ENCODE measurements at places on chromosomes 5 and 9.
A peak's percentile ranks its signal among the peaks of the same experiment; 100 is the strongest.

DNA sequence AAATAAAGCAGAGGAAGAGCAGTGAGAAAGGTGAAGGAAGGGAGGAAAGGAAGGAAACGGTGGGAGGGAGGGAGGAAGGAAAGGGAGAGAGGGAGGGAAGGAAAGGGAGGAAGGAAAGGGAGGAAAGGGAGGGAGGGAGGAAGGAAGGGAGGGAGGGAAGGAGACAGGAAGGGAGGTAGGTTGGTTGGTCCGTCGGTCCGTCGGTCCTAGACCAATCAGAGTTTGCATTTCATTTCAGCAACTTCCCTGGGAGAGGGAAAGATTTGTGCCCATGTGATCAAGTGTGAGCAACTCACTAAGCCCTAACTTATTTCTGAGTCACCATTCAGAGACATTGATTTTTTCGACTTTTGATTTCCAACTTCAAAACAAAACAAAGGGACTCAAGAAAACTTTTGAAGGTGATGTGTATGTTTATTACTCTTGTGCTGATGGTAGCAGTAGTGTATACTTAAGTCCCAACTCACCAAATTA is 18.8 kb downstream of the NANS start:
- no peak for DNase-seq

GRCh38 chr9:135819905-135820304 is 87.4 kb downstream of the CAMSAP1 start:
- no peak for DNase-seq

- peak; percentile 80 for DNase-seq
Observed at GRCh38 chr5:112933651-112934365, 11.8 kb upstream of the REEP5 start.

DNA sequence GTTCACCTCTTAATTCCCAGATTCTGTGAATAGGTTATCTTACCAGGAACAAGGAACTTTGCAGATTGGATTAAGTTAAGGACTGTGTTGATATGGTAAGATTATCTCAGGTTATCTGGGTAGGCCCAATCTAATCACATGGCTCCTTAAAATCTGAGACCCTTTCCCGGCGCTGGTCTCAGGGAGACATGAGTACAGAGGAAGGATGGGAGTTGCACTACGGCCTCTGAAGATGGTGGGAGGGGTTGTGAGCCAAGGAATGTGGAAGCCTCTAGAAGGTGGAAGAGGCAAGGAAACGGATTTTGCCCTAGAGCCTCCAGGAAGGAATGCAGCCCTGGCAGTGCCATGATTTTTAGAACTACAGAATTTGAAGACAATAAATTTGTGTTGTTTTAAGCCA is 95.1 kb downstream of the AK8 start:
- no peak for DNase-seq

- no peak for DNase-seq
Observed at GRCh38 chr9:121835587-121836365, 184.3 kb downstream of the DAB2IP start.

DNA sequence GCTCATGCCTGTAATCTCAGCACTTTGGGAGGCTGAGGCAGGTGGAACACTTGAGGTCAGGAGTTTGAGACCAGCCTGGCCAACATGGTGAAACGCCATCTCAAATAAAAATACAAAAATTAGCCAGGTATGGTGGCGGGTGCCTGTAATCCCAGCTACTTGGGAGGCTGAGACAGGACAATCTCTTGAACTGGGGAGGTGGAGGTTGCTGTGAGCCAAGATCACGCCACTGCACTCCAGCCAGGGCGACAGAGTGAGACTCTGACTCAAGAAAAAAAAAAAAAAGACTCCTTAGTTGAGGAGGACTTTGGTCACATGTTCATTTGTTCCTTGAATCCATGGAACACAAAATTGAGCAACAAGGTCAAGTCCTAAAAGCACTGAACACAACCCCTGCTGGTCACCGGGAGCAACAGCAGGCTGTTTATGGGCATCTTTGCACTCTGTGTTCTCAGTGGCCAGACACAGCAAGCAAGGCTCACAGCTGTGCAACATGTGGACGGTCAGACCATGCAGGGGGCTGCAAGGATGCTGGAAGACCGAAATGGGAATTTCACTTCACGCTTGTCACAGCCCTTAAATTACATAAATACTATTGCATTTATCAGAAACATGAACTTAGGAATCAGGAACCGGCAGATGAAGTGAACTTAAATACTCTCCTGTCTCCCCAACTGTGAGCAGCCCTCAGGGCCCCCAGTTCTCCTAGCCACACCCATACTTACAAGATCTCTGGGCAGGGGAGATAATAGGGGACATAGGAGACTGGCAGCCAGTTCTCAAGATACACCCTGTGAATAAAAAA is 2.8 kb downstream of the GBGT1 start:
- DNase-seq, result no peak

DNA sequence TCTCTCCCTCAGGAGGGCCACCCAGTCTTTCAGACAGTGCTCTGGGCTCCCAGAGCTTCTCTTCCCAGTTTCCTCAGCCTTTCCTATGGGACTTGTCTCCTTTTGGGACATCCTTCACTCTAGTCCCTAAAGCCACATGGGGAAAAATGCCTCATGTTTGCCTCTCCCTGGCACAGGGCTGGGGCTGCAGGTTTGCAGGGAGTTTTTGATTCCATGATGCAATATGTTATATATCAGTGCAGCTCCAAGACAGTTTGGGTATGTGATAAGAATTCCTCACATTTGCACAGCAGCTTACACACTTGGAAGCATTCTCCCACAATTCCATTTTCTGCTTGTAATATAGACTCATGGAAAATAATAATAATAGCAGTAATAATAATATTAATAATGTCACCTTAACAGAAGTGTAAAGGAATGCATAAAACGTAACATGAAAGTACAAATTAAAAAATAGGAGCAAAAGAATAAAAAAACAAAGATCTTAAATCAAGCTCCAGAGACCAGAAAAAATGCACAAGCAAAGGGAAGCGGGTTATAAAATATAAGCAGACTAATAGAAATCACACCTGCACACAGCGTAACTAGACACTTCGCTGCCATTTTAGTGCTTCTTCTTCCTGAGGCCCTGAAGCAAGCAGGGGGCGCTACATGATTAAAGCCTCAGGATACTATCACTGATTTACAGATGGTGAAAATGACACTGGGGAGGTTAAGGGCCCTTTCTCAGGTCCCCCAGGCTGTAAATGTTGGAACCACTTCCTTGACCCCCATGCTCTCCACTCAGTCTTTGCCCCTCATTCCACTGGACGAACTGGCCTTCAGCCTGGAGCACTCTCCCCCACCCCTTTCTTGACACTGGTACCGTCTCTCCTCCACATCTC is 70.0 kb upstream of the IL17B start:
- DNase-seq, result no peak

DNA sequence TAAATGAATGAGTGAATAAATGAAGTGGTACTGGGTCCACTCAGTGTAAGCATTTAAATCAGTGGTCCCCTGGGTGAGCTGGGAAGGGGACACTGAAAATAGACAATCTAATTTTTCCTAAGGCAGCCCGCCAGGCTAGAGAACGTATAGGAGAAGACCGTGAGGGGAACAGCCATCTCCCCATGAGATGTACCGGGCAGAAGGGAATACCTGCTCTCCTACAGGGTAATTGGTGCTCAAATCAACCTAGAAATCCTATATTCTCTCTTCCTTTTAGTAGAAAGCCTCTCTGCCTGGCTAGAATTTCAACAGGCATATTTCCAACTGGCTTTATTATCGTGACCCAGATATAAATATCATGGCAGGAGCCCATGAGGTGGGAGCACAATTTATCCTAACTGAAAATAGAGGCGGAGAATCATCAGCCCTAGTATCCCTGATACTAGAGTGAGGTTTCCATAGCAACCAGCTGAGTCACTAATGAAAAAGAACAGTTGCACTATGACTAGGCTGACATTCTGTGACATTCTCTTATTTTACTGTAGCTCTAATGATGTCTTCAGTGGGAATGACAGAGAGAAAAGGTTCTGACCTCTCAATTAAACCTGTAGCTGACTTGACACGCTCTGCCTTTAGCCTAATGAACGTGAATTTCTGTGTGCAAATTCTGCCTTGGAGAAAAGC is 96.5 kb upstream of the CAST start:
- DNase-seq, result no peak

GRCh38 chr5:149217096-149217802 is 54.4 kb upstream of the AFAP1L1 start:
- no peak for DNase-seq

GRCh38 chr5:141651728-141652105 is 499 bp upstream of the FCHSD1 start:
- DNase-seq, result no peak

DNA sequence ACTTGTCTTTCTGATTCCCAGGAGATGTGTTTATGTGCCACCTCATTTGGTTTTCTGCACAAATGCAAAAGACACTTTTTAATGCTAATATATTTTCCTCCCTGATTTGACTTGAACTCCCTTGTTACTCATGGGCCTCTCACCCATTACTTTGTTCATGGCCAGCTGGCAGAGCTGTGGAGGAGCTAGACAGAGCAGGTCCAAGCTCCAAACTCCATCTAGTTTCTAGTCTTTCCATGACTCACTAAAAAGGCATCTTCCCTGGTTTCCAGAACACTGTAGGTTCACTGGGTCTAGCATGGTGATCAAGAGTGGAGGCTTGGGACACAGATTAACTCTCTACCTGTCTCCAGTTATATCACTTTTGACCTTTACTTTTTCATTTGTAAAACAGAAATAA is 161.0 kb upstream of the SLC28A3 start:
- DNase-seq, result no peak

- no peak for DNase-seq
Observed at GRCh38 chr5:88841212-88841611, 41.8 kb downstream of the MEF2C start.

GRCh38 chr5:143923634-143924266 is 111.8 kb downstream of the HMHB1 start:
- DNase-seq, result no peak

GRCh38 chr5:127909821-127910220 is 173.7 kb upstream of the SLC12A2 start:
- no peak for DNase-seq

- DNase-seq, result no peak
Observed at GRCh38 chr5:72007336-72008111, 99.8 kb upstream of the MAP1B start.

Measured in GM04504 (cell line).